T-helper 2 cell treated with Interferon-gamma antibody and Interleukin-4, amounts not matched to agents 5 μg/mL and 100 μg/mL, for 36 hours (primary cell): ENCODE measurements at places on chromosomes 16 and 17.
A peak's percentile ranks its signal among the peaks of the same experiment; 100 is the strongest.

DNA sequence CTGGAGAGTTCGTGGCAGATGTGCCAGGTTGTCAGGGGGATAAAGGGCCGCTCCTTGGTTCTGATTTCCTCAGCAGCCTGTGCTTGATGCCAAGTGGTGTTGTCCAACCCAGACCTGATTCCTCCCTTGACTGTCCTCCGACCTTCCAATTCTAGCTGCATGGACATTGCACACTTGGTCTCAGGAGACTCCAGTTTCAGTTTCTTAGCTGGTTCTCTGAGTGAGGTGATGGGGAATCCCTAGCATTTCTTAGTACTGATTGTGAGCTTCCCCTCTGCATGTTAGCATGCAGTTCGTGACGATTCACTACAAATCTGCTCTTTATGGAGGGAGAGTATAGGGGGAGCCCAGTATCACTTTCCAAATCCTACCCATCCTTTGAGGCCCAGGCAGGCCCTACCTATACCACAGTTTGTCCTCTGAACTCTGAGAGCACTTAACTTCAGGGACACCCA lies 12.4 kb upstream of the CCR7 start:
- peak; percentile 51 for DNase-seq

- DNase-seq: no peak
Observed at GRCh38 chr17:19728084-19728495, 11.7 kb upstream of the SLC47A2 start.

DNA sequence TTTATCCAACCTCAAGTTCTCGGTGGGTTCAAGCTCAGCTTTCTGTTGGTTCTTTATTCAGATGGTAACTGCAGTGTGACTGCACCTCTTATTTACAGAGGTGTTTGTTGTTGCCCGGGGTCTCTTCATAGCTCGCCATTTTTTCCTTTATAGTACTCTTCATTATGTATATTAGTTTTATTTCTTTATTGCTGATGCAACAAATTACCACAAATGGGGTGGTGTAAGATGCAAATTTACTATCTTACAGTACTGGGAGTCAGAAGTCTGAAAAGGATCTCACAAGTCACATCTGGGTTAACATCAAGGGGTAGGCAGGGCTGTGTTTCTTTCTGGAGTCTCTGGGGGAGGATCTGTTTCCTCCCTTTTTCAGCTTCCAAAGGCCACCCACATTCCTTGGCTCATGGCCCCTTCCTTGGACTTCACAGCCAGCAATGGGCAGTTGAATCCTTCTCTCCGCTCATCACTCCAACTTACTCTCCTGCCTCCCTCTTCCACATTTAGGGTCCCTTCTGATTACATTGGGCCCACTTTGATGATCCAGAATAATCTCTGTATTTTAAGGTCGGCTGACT lies 241.2 kb downstream of the HAPSTR1 start:
- no peak for DNase-seq

DNA sequence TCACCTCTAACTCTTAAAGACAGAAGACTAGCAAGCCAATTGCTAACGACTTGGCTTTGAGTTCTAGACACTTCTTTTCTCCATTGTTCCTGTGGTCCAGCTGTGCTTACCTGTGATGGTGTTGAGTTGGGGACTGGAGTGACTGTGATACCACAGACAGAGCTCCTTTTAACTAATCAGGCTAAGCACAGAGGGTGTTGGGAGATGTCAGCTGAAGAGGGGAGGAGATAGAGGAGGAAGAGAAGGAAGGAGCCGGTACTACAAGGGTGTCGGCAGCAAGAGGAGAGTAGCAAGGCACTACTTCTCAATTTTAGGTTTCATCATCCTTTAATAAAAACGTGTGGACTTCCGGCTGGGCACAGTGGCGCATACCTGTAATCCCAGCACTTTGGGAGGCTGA lies 5.1 kb upstream of the MYO1D start:
- DNase-seq: no peak

DNA sequence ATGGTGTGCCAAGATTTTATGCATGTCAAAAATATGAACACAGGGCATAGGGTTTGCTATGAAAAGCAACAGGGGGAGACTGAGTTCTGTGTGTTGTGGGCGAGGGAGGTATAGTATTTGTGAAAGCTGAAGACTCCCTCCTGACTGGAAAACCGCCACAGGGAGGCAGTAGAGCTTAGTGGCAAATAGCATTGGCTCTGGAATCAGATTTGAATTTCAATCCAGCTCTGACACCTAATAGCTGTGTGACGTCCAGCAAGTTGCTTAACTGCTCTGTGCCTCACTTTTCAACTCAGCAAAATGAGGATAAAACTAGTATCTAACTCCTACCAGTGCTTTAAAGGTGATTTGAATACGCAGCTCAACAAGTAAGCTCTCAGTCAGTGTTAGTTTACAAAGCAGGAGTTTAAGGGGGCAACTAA lies 22.0 kb downstream of the KPNA2 start:
- DNase-seq: peak; percentile 9

- DNase-seq: no peak
Observed at GRCh38 chr16:20830372-20830771, 24.0 kb downstream of the REXO5 start.

DNA sequence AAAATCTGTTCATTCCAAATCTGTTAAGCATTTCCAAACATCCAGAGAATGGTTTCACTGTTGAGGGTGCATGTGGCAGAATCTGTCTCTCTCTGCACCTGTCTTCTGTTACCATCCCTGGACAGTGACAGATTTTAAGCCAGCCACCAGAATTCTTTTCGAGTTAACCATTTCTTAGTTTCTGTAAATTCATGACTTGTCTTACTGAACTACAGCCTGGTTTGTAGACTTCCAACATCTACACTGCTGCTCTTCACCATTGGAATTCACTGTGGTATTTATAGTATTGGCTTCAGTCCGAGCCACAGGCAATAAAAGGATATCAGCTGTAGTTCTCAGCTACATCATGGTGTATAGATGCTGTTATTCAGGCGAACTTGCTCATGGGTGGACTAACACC lies 47.6 kb downstream of the GOSR1 start:
- no peak for DNase-seq

GRCh38 chr17:33531311-33531710 lies 238.2 kb upstream of the ASIC2 start:
- no peak for DNase-seq

GRCh38 chr17:81840826-81841778 lies 6.3 kb upstream of the PPP1R27 start:
- DNase-seq: no peak

- DNase-seq: no peak
Observed at GRCh38 chr17:76570457-76570856, 15.2 kb downstream of the ST6GALNAC2 start.

DNA sequence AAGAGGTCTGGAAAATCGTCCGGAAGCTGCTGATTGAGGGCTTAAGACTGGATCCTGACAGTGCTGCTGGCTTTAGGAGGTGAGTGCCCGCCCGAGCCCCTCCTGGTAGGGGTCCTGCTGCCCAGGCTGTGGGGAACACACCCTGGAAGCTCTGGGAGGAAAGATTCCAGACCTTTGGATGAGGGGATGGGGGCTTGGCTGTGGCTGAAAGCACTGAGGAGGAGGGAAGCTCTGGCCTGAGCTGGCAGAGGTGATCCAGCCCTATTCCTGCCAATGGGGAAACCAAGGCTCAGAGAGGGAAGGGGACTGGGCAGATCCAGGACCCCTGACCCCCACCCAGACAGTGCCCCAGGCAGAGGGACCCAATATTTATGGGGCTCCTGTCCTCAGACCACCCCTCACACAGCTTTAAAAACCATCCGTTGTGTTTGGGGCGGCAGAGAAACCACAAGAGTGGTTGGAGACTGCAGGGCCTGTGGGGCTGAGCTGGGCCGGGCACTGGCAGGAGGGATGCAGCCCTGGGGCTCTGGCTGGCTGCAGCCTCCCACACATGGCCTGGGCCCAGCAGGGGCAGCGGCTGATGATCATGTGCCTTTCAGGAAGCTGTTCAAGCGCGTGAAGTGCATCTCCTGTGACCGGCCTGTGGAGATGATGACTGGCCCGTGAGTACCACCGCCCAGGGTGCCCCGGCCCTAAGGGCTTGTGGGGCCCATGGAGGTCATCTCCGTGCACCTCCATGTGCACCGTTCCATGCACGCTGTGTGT lies 22.8 kb downstream of the UBALD1 start:
- no peak for DNase-seq

- DNase-seq: no peak
Observed at GRCh38 chr16:85633888-85634287, 20.8 kb downstream of the GSE1 start.

DNA sequence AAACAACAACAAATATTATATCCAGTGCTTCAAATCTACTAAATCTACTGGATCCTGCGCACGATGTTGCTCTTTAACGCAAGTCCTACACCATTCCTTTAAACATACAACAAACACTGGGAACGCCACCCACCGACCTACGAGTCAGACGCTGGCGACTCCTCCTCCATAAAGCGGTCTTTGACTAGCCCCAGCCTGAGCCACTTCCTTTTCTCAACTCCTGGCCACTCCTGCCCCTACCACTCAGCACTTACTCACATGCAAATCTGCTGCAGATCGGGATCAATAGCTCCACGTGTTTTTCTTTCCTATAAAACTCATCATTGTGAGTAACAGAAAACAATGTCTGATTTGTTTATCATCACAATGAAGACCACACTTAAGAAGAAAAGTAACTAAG lies 32.8 kb upstream of the MNT start:
- no peak for DNase-seq

DNA sequence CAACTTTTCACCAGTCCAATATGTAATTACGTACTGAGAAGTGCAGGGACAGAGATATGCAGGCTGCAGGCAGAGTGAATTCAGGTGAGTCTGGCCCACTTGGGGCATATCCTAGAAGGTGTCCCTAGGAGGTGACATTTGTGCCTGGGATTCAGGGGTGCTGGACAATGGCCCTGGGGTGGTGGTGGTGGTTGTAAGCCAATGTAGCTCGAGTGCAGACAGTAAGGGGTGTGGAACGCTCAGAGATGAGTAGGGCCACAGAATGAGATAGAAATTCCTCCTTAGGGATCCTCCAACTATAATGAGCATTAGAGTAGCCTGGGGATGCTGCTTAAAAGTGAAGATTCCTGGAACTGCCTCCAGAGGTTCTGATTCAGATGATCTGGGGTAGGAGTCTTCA lies 221.7 kb upstream of the MPHOSPH6 start:
- DNase-seq: no peak

GRCh38 chr17:35934760-35935159 lies 4.2 kb upstream of the RDM1 start:
- DNase-seq: no peak

GRCh38 chr16:75627851-75628250 lies 4.8 kb upstream of the ADAT1 start:
- no peak for DNase-seq

DNA sequence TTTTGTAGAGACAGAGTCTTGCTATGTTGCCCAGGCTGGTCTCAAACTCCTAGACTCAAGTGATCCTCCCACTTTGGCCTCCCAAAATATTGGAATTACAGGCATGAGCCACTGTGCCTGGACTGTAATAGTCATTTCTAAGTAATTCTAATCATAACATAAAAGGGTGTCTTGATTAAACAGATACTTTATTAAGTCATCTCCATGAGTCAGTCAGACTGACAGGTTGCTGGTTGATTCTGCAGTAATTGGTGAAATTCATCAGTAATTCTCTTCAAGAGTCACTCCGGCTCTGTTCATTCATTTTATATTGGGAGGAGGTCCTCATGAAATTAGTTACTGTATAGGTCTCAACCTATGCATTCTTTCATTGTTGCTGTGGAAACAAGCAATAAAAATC lies 85.6 kb downstream of the SPECC1 start:
- no peak for DNase-seq

GRCh38 chr17:14813649-14814370 lies 451.3 kb downstream of the PMP22 start:
- DNase-seq: no peak

GRCh38 chr17:66655861-66656260 lies 179.1 kb upstream of the CACNG5 start:
- peak; percentile 76 for DNase-seq

DNA sequence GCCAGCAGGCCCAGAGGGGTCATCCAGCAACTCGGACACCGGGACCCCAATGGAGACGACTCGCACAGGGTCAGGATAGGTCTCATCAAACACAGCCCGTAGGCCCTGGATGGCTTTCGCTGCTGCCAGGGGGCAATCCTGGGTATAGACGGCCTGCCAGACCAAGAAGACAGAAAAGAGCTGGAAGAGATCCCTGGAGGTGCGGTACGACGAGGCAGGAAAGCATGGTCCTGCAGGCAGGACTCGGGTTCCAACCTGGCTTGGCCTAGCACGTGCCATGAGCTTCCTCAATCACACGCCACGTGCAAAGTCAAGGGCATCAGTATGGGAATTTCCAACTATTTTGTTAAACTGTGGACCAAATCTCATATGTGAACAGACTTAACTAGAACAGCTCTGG lies 6.3 kb upstream of the EXOSC6 start:
- no peak for DNase-seq

- peak; percentile 22 for DNase-seq
Observed at GRCh38 chr17:38867968-38868816, 1.7 kb upstream of the LASP1 start.

GRCh38 chr16:58456193-58456592 lies 43.8 kb upstream of the NDRG4 start:
- no peak for DNase-seq

DNA sequence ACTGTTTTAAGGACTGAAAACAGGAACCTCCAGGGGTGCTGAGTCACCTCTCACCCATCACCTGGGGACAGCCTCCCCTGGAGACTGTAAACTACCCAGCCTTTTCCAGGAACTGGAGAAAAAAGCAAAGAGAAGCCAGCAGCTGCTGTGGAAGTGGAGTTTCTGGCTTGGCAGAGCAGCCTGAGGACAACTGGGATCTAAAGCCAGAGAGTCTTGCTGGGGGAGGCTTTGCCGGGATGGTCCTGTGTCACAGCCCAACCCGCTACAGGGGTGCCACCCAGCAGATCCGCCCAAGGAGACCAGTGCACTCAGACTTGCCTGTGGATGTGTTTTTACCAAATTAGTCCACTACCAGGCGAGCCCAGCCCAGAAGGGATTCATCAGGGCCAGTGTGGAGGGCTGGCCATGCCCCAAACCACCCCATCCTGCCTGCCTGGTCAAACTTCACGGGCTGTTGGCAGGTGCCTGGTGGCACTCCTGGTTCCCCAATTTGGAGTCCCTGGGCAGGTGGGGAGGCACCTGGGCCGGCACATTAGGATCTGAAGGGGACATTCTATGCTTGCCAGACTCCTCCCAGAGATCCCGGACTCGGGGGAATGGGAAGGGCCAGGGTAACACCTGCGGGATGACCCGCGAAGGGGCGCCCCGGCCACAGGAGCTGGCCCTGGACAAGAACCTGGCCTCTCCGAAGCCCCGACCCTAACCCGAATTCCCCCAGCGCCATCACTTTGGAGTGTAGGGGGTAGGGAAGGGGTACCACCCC lies 771 bp downstream of the MSRB1 start:
- DNase-seq: no peak
